Ovary (tissue), 10 donors: ENCODE measurements at places on chromosomes 5 and 9. TPM values are rescaled to one million over a fixed set of nuclear protein-coding genes. Genes with fewer than 3 reads are reported as not detected.

Gene CCDC183
- total RNA-seq = 1.2 TPM

Gene BHMT2
- 4.8 TPM for total RNA-seq

Gene PIP5K1B
- total RNA-seq = 0.97 TPM

Gene PCDHB10
- total RNA-seq = 3.1 TPM

Gene ACER2
- 10.0 TPM for total RNA-seq

Gene F12
- not detected for total RNA-seq

Gene MSANTD3
- total RNA-seq = 13.7 TPM

Gene IL7R
- 3.2 TPM for total RNA-seq

Gene PAPPA
- total RNA-seq = 5.5 TPM

Gene S1PR3
- total RNA-seq = 2.0 TPM

Gene HSPB3
- total RNA-seq = not detected

DNA sequence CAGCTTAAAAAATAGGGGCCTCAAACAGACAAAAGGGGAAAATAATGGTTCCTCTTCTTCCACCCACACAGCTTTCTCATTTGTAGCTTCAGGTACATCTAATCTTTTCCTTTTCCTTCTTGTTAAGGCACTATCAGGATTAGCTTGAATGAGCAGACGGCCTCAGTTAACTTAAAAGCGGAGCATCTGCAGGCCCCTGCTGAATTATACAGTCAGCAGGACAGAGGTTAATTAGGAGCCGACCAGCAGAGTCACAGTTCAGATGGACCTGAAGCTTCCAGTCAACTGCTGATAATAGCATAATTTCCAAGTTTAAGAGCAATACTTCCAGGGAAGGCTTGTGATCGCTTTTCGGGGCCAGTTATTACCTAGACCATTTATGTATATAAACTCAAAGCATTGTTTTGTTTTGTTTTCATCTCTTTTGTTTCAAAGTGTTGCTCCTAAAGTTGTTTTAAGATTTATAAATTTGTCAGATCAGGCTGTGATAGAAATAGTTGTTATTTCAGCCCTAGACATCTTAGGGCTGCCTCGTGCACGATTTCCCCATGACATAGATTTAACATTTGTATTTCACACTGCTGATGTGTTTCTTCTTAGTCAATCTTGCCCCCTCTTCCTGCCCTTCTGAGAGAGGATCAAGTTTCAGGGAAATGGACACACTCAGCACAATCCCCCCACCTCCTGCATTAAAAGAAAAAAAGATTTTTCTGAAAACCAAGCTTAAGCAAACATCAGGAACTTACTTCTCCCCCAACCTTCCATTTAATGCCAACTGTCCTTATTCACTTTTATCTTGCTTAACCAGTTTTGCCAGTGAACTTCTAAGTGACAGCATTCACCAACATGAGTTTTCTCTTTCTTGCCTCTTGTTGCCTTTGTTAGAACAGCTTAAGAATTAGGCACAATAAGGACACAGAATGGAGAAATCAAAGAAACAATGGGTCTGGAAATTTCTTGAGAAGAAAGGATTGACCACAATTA, 449.8 kb downstream of the ARHGEF28 start:
- DNase-seq = no peak

GRCh38 chr5:98638111-98638510, 135.4 kb upstream of the RGMB start:
- DNase-seq = no peak

DNA sequence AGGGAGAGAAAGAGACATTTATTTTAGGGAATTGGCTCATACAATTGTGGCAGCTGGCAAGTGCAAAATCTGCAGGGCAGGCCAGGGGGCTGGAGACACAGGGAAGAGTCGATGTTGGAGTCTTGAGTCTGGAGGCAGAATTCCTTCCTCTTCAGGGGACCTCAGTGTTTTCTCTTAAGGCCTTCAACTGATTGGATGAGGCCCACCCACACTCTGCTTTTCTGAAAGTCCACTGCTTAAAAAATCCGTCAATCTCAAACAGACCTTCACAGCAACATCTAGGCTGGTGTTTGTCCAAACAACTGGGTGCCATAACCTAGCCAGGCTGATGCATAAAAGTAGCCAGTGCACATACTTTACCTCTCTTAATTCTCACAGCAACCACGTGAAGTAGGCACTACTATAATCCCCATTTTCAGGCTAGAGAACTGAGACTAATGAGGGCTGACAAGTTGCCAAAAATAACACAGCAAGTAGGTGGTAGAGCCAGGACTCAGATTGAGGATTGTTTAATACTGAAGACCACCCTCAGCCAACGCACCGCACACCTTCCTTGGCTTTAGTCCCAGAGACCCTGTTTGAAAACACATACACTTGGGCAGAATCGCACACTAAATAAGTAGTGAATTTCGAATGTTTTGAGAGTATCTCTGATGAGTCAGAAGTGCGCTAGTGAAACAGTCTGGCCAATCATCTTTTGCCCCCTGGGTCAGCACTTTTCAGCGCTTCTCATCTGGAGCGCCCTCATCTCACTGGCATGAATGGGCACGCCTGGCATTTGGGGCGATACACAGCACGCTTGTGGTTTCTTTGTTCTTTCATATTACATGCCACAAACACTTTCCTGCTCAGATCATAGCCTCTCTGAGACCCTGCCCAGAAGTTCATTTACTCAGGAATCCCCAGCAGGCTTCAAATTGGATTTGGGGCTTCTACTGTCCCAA, 591.4 kb downstream of the CCDC171 start:
- no peak for DNase-seq

GRCh38 chr5:175508896-175509295, 30.5 kb downstream of the SFXN1 start:
- no peak for DNase-seq

DNA sequence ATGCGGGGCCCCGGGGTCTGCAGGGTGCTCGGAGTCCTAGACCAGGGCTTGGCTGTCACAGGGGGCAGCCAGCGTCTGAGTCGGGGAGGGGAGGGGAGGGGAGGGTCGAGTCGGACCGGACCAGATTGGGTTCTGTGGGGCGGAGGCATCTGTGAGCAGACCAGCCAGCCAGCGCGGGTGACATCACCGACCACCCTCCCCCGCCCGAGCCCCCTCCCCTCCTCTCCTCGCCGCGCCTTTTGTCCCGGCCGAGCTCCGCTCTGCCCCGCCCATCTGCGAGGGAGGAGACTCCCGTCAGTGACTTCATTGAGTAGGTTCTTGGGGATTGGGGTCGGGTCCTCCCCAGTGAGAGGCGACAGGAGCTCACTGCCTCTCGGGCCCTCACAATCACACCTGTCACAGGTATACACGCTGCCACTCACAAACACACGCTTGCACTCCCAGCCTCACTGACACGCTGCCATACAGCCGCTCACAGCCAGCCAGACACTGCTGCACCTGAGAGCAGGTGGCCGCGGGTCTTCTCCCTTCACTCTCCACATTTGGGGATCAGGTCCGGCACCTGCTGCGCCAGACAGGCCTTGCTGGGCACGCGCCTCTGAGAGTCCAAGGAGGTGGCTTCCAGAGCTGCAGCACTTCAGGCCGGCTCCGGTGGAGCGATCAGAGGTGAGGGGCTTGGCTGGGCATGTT, 546 bp downstream of the DNAJB5 start:
- peak; percentile 73 for DNase-seq

- peak; percentile 70 for DNase-seq
These were observed 294.8 kb upstream of the KLF4 start for GRCh38 chr9:107784235-107784958.

GRCh38 chr9:286071-286740, 71.5 kb downstream of the DOCK8 start:
- no peak for DNase-seq

- DNase-seq = no peak
These were observed 130.2 kb downstream of the DNAH5 start for GRCh38 chr5:13814301-13814700.

- DNase-seq = no peak
These were observed 459.2 kb downstream of the ARHGEF28 start for GRCh38 chr5:74085186-74085585.

DNA sequence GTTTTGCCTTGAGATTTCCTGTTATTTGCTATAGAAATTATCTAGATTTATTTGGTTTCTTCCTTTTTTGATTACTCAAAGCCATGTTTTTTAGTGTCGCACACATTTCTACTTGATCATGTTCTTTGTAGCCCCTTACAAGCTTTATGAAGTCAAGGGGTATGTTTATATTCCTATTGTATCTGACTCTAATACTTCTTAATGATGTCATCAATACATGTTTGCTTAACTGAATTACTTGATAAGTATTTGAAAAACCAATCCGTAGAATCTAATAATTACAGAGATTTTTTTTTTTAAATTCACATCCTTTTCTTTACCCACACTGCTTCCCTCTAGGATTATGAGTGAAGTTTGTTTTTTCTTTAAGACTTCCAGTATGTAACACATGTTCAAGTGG, 53.0 kb downstream of the CDC42SE2 start:
- no peak for DNase-seq

DNA sequence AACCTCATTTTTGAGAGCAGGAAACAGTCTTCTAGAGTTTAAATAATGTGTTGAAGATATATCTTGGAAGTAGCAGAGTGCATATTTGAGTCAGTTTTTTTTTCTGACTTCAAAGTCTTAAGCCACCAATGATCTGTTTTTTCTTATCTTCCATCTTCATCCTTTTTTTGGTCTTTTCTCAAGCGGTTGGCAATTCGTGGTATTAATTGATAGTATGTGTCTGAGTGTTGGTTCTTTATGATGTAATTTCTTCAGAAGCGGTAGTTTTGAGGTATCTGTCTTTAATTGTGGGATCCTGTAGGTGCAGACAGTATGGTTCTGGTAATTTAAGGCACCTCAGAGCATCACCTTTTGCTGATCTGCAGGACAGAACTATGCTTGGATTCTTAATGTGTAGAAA, 3.9 kb downstream of the CSNK1G3 start:
- DNase-seq = no peak

GRCh38 chr9:76404401-76404800, 10.2 kb upstream of the RFK start:
- DNase-seq = no peak

DNA sequence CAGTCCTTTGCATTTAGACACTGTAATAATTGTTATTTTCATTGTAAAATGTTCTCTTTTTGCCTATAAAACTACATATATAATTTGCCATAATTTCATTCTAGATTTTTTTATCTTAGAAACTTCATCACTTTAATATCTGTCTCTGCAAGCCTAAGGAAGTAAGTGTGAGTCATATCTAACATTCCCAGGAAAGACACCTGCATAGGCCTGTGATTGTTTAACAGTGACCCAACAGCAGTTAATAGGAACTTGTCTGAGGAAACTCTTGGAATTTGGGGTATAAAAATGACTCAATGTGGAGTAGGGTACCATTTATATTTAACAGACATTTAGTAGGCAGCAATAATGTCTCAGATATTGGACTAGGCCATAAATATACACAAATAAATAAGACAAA, 229.2 kb upstream of the FAM174A start:
- DNase-seq = no peak

- no peak for DNase-seq
These were observed 114.6 kb upstream of the SPOCK1 start for GRCh38 chr5:137613554-137614265.

DNA sequence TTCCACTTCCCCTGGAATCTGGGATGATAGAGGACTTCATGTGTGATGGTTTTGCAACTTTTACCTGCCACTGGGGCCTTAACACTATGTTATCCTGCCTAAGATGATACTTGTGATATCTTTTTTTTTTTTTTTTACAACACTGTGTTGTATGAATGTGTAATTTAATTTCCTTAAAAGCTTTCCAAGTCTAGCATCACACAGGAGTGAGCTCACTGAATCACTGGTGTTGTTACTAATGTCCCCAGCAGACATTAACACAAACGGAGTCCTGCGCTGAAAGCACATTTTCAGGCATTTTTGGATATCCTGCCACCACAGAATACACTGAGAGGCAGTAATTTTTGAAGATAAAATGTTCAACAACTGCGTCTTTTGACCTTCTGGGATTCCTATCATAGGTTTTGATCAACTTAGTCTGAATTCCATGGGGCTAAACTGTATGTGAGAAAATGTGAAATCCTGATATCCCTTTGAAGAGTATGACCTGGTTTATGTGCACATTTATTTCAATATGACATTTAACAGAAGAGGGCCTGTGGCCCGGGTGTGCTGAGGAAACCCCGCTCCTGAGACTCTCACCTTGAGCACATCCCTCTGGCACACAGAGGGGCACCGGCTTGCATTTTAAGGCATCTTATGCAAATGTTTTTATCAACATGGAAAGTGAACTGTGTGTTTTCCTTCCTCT, 118.0 kb downstream of the FSTL4 start:
- DNase-seq = no peak

GRCh38 chr9:112378328-112379176, 1.4 kb upstream of the HSDL2 start:
- peak; percentile 32 for DNase-seq

GRCh38 chr9:74443036-74443750, 53.9 kb upstream of the RORB start:
- no peak for DNase-seq

- DNase-seq = no peak
These were observed 17.8 kb upstream of the CCNB1 start for GRCh38 chr5:69148981-69149675.

- DNase-seq = no peak
These were observed 634.2 kb downstream of the BNC2 start for GRCh38 chr9:16236311-16236710.

DNA sequence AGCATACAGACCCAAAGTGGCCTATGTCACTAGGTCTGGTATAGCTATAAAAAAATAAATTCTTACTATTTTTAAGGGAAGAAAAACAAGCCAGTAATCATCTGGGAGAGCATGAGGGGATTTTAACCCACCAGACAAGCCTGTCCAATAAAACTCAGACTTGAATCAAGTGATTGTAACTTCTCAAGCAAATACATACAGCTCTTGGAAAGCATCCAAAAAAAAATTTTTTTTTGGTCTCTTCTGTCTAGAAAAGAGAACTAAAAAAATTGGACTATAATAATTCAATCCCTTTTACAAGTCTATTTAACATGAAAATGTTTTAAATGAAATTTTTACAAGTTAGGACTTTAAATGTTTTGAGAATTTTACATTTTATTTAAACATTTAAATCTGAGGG, 61.7 kb downstream of the FBXL17 start:
- no peak for DNase-seq

GRCh38 chr5:16902846-16903245, 33.2 kb downstream of the MYO10 start:
- DNase-seq = no peak

DNA sequence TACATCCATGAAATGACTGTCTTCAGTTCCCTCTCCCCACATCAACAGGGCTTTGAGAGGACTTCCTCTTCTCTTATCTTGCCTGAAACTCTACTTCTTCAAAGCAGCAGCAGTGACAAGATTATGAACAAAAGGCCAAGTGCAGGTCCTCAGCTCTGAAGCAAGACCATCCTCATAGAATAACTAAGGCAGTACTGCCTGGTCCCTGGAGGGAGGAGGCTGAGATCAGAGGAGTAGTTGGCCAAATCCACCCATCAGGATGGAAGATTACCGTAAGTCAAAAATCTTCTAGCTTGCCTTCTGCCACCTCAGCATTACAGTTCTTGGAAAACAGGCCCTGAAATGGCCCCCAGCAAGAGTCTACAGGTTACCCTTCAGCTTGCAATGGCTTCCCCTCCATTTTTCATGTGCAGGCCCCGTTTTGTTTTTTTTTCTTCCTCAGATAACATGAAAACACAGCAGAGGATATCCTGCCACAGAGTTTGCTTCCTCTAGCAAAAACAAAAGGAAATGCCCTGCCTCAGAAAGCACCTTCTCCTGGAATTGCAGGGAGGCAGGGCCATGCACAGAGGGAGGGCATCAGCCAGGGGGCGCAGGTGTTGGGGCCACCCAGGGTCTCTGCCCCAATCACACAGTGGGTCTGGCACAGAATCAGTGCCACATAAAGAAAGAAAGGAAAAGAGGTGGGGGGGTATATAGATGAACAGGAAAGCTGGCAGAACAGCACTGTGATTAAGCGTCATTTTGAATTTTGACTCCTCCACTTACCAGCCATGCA, 40.0 kb downstream of the KLHL3 start:
- DNase-seq = no peak

- DNase-seq = no peak
These were observed 79.4 kb downstream of the ARHGEF28 start for GRCh38 chr5:73705364-73705763.
